ENCODE measurements at places on chromosomes 7 and 10.

DNA sequence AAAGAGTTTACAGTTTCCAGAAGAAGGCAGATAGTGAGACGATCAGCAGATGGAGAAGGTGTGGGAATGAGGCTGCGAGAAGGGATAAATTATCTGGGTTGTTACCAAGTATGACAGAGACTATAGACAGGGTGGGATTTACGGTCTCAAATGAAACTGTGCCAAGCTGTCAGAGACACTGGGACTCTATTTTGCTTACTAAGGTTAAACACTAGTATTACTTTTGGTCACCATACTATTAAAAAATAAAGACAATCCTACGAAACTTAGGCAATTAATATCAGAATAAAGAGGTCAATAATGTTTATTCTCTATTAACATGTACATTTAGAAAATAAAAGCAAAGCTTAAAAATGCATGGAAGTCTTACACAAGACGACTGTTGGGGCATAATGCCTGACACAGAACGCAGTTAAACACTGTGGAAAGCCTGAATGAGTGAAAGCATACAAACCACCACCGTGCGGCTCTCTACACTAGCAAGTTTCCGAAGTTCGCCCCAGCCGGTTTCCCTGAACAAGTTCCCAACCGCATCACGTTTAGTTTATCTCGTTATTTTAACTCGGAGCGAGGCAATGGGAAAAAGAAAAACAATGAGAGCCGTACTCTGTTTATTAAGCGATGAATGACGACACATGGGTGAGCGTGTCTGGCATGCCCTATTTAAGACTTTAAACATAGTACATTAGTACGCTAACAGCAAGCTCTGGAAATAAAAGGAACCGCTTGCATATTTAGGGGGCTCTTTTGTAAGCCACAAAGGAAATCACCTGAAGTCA, 909 bp upstream of the CC2D2B start:
- peak; percentile 28 for DNase-seq

- DNase-seq, result peak; percentile 10
Measured at GRCh38 chr10:30784897-30785605, 155.5 kb upstream of the LYZL2 start.

GRCh38 chr10:12586741-12587140, 237.4 kb downstream of the CAMK1D start:
- no peak for DNase-seq

- DNase-seq, result no peak
Measured at GRCh38 chr10:78349165-78349516, 315.5 kb downstream of the RPS24 start.

DNA sequence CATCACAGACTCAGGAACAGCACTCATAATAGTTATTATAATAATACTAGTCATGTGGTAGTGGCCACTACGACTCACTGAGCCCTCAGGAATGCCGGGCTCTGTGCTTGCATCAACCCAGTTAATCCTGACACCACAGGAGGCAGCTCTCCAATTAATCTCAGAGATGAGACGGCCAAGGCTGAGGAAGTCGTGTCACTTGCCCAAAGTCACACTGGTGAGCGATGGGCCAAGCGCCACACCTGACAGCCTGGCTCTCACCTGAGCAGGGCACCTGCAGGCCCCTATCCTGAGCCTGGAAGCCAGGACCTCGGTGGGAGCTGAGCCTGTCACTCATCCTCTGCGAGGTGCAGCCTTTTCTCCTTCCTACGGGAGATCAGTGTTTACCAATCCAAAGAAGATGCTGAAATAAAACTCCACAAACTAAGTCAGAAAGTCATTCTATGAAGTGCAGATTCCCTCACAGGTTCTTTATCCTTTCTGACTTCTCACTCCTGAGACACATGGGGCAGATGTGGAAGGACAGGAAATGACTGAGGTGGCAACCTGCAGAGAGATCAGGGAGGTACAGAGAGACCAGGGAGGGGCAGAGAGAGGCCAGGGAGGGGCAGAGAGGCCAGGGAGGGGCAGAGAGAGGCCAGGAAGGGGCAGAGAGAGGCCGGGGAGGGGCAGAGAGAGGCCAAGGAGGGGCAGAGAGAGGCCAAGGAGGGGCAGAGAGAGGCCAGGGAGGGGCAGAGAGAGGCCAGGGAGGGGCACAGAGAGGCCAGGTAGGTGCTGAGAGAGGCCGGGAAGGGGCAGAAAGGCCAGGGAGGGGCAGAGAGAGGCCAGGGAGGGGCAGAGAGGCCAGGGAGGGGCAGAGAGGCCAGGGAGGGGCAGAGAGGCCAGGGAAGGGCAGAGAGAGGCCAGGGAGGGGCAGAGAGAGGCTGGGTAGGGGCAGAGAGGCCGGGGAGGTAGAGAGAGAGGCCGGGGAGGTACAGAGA, 38.5 kb downstream of the VIPR2 start:
- no peak for DNase-seq

DNA sequence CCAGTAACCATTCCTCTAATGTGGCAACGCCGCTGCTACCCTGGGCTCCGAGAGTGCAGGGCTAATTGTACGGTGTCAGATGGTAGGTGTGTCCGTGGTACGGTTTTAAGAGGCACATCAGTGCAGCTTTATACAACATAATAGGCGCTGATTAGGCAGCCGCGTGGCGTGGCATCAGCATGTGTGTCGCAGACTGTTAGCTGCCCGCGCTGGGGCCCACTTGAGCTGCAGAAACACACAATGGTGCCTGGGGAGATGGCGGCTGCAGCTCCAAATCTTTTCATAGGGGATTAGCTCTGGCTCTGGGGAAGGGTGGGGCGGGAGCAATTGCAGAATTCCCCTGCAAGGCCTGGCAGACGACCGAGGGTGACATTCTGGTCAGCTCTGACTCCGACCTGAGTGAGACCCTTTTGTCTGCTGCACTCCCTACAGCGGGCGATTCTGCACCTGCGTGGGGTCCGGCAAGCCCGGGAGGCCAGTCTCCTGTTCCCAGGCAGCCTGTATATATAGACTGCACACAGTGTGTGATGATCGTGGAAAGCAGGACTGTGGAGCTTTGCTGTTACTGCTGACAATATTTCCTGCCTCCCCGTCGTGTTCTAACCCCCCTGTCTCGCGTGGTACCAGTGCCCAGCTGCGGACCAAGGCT, 722.7 kb upstream of the CELF2 start:
- DNase-seq, result no peak

- DNase-seq, result no peak
Measured at GRCh38 chr7:87148332-87148955, 3.8 kb upstream of the DMTF1 start.

DNA sequence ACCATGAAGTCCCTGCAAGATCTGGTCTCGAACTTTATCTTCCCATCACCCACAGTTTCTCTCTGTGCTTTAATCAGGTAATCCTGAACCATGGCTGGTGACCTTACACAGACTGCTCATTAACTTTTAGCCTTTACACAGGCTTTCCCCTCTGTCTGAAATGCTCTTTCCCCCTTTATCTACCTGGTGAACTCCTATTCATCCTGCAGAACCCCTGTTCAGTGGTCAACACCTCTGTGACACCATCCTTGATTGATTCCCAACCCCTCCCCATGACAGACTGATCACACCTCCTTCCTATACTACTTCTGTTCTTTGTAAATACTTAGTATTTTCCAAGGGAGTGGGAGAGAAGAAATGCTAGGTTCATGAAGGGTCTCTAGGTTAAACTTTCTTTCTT, 254.0 kb downstream of the RPS24 start:
- no peak for DNase-seq

GRCh38 chr10:88114368-88114767, 250.9 kb downstream of the PTEN start:
- DNase-seq, result no peak

GRCh38 chr10:89438525-89438924, 24.2 kb downstream of the IFIT5 start:
- DNase-seq, result no peak

GRCh38 chr10:22713853-22714478, 412 bp downstream of the PIP4K2A start:
- peak; percentile 17 for DNase-seq

DNA sequence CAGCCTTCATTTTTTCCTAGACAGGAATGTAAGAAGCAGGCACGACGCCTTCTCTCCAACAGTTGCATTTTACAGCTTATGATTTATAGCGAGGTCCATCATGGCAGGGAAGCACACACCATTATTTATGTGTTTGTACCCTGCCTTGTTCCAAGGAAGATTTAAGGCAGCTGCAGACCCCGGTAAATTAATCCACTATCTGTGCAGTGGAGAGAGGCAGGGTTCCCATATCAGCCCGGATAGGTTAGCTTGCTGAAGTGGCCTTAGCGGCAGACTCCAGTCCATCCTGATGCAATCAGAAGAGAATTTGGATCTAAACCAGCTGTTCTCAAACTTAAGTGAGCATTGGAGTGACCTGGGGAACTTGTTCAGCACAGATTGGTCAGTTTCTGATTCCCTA, 359.4 kb downstream of the GALNT17 start:
- no peak for DNase-seq

DNA sequence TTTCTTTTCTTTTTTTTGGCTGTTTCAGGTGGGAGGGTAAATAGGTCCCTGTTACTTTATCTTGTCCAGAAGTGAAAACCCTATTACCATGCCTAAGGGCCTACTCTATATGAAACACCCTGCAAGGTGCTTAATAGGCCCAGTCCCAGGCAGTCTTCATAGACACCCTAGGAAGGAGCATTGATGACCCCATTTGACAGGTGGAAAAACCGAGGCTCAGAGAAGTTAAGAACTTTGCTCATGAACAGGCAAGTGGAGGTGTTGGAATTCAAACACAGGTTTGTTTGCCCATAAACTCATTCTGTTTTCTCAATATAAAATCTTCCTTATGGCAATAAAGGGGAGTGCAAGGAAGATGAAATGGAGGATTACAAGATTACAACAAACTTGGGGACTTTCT, 115.8 kb downstream of the ARHGAP22 start:
- DNase-seq, result no peak

DNA sequence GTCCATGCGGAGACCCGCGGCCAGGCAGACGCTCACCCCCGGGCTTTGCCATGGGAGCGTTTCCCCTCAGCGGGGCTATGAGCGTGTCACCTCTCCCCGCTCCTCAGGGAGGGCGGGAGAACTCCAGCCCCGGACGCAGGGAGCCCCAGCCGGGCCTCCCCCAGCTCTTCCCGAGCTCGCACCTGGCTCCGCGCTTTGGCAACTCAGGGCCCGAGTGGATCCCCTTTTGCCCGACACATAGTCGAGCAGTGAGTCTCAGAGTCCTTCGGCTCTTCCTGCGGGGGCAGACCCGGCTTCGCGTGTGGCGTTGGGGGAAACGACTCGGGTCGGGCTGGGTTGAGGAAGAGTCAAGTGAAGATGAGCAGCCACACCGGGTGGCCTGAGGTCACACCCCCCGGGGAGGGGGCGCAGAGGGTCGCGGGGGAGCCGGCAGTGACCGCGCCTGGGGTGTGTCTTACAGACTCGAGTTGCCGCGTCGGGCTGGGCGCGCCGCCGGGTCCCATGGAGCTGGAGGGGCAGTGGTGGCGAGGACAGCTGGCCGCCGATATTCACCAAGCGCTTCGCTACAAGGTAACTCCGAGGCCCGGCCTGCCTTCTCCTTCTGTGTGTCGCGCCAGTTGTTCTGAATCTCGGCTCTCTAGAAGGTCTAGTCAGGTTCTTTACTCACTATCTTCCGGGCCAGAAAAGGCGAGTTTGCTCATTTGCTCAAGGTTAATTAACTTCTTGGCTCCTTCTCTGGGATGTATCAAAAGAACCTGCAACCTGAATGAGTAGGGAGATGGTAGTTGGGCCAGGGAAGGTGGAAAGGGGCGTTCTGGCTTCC, 721 bp downstream of the CCNJ start:
- peak; percentile 30 for DNase-seq

DNA sequence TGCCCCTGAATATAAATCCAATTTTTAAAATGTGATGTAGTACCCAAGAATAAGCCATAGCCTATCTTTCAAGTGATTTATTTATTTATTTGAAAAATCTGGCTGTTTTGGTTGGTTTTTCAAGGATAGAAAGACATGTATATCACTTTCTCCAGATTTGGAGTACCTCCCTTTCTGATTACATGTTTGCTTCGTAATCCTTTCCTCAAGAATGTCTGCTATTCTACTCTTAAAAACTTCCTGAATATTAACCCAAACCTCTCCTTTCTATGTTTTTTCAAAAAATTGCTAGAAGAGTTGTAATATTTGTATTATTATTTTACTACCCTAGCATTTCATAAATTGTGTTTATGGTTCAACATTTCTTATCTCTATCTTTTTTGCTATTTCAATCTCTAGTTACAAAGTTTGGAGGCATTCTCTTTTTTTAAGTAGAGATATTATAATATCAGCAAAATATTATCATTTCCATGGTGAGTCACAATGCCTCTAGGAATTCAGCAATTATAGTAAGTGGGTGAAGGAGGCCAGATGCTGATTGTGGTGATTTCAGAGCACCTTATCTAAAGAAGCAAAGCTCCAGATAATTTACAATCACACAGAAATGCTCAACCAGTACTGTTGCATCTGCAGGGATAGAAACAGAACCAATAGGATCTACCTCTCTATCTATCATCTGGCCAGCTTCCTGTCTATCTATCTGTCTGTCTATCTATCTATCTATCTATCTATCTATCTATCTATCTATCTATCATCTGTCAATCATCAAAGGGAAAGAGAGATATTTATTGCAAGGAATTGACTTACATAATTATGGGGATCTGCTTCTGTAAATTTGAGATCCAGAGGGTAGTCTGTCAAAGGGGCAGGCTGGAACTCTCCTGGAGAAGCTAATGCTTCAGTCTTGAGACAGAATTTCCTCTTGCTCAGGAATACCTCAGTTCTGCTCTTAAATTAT, 412.5 kb upstream of the SEMA3C start:
- DNase-seq, result no peak

DNA sequence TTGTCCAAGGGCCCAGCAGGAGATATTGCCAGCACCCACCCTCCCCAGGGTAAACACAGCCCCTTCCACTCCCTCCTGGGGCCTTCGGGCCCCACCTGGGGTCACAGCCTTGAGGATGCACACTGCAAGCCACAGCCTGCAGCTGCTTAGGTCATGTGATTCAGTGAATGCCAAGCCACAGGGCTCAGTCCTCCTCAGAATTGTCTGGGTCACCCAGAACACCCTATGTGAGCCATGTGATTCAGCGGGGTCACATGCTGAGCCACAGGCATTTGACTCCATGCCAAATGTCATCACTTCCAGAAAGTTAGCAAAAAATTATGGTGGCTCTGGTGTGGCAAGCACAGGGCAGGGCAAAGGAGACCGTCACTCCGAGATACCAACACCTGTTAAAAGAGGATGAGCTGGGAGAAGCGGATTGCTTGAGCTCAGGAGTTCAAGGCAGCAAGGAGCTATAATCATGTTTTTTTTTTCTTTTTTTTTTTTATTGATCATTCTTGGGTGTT, 17.2 kb upstream of the PSAP start:
- DNase-seq, result no peak

GRCh38 chr7:134515569-134516468, 11.5 kb upstream of the AKR1B10 start:
- no peak for DNase-seq

GRCh38 chr7:32941681-32942414, 15.4 kb upstream of the FKBP9 start:
- DNase-seq, result no peak

- no peak for DNase-seq
Measured at GRCh38 chr10:48792687-48793096, 108.0 kb downstream of the WDFY4 start.

DNA sequence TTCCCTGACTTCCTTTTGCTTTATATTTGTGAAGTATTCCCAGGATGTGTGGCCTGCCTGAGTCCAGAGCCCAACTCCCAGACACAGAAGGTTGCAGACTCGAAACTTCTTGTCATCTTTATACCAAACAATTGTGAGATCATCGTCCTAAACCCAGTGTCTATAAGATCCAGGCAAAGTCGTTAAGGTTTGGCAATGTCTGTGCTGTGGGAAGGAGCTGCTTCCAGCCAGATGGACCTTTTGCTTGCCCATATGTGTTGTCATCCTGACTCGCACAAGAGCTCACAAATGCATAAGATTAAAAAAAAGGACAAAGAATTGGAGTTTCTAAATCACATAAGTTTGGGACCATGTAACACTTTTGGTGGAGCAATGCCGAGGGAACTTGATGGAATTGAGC, 37.0 kb downstream of the WNT2 start:
- no peak for DNase-seq

All from activated T-cell treated with anti-CD3 and anti-CD28 coated beads for 24 hours (primary cell).